Stimulated activated memory B cell treated with anti-CD40 and anti-IgM and Interleukin-4, amounts not matched to agents 10 μg/mL and 1 μg/mL and 100 μg/mL, for 72 hours (primary cell): ENCODE measurements at places on chromosomes 16 and 17.

- no peak for ATAC-seq
These were observed 66.6 kb downstream of the SIAH1 start for GRCh38 chr16:48318630-48319029.

GRCh38 chr16:57299009-57299718, 14.7 kb upstream of the PLLP start:
- ATAC-seq, result peak; percentile 25

- ATAC-seq, result no peak
These were observed 26.8 kb downstream of the RNF157 start for GRCh38 chr17:76213491-76213890.

DNA sequence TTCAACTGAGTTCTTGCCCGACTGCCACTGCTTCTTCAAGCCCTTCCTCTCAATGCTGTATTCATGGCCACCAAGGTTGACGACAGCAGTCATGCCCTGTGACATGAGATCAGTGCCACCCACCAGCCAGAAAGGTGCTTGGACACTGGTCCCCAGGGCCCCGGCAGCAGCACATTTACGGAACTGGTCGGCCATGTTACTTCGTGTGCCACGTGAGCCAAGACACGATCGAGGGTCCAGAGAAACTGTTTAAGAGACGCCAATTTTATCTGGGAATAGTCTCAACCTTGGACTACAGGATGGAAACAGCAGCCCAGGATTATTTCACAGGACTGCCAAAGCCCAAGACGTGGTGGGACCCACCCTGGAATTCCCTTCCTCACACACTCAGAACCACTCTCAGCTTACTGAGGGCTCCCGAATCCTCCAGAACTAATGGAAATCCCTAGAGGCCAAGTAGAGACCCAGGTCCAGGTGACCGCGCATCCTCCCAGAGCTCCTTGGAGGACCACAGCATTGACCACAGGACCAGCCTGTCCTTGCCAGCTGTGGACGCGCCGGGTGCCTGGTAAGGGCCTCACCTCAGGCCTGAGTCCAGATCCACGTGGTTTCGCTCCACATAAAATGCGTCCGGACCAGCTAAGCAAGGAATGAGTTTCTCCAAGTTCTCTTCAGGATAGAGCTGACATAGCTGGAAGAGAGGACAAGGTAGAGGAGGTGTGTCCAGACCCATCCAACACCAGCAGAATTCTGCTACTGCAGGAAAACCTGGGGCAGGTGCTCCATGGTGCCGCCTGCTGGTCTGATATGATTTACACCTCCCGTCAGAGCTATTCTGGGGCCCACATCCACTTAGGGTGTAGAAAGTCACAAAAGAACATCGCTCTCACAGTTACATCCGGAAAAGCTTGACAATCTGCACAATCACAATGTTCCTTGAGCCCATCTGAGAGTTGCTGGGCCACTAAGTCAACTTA, 28.2 kb downstream of the MAP1LC3B start:
- no peak for ATAC-seq

DNA sequence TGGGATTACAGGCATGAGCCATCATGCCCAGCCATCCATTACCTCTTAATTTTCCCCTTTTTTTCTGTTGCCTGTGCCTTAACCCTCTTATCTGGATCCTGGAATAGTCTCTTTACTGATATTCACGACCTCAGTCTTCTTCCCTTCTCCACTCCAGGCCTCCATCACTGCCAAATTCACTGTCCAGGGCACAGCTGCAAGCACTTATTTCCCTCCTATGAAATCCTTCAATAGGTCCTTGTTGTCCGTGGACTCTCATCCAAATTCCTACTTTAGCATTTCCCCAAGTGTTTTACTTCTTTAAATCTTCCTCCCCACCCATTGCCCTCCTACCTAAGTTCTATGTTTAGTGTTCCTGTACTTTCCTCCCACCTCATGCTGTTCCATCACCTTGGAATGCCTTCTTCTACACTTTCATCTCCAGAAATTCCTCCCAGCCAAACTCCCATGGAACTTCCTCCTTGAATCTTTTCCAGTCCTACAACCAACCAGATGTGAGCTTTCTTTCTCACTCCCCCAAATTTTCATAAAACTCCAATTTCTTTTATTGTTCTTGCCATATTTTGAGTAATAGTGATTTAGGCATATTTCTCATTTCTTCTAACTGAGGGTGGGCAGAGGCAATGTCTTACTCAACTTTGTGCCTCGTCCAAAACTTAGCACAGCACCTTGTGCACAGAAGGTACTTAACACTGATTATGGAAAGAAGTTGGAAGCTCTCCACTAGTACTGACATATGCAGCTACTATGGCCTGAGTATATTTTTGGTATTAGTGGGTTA, 35.3 kb downstream of the FAM20A start:
- ATAC-seq, result no peak

DNA sequence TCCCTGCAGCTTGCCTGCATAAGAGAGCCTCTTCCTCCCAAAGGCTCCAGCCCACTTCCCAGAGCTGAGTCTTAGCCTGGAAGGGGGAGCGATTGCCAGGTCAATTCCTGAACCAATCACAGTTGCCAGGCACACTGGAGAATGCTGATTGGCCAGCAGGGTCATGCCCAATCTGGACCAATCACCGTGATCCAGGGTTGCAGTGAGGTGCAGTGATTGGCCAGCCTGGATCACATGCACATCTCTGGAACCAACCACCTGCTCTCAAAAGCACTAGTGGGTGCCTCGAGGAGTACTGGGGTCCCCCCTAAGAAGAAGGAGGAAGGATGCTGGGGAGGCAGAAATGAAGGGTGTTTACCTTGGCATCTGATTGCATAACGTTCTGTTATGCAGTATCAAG, 18.4 kb downstream of the NAGPA start:
- ATAC-seq, result no peak

- no peak for ATAC-seq
These were observed 46.1 kb downstream of the CHCT1 start for GRCh38 chr17:60468371-60468770.

DNA sequence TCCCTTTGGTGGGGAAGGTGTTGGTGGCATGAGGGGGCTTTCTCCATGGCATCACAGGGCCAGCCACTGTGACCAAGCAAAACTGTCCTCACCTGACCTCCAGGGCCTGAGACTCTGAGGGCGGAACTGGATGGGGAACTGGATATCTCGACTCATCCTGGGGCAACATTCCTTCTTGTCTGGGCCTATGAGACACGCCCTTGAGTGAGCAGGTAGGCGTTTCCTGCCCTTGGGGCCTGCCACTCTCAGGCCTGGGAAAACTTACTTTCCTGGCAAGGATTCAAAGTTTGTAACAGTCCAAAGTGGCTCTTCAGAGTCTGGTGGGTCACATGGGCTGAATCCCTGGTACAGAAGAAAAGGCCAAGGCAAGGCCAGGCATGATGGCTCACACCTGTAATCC, 9.6 kb downstream of the MT1X start:
- no peak for ATAC-seq
